Endodermal cell (in vitro differentiated cells): ENCODE measurements at places on chromosomes 3 and 15.
A peak's percentile ranks its signal among the peaks of the same experiment; 100 is the strongest.

DNA sequence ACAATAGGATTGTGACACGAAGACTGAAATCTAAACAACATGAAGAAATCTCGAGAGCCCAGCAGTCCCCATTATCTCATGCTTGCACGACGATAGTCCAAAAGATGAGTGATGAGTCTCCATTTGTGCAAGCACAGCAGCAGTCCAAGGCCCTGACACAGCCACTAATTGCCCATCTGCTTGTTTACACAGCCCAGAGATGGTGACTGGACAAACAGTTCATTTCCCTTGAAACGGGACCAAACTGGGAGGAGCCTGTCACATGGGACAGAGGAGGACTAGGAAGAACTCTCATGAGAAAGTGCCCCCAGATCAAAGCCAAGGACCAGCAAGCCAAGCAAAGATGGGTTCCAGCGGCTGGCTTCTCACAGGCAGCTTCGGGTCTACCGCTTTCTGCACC, 121.0 kb downstream of the GREM1 start:
- no peak for DNase-seq

- DNase-seq, result no peak
Observed at GRCh38 chr3:46411271-46411670, 4.2 kb downstream of the CCRL2 start.

- DNase-seq, result peak; percentile 87
Observed at GRCh38 chr3:5304789-5305683, 117.5 kb downstream of the EDEM1 start.

DNA sequence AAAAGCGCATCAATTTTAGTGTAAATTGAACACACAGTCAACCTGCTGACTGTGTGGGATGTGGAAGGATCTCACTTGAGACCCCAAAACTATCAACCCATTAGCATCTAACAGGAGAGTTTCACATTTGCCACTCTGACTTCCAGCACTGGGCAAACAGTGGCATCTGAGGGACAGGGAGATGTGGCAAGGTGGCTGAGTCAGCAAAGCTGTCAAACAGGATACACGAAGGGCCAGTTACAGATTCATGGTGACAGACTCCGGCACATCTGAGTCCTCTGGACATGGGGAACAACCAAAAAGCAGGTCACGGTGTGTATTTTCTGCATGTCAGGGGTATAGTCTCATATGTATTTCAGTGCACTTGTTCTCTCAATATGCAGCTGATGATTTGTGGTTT, 573.4 kb upstream of the PPP2R3A start:
- DNase-seq, result no peak

- DNase-seq, result peak; percentile 78
Observed at GRCh38 chr3:5232570-5232969, 45.1 kb downstream of the EDEM1 start.

- DNase-seq, result no peak
Observed at GRCh38 chr3:26655231-26655630, 32.7 kb downstream of the LRRC3B start.
